ENCODE measurements at places on chromosomes 2 and 18.

DNA sequence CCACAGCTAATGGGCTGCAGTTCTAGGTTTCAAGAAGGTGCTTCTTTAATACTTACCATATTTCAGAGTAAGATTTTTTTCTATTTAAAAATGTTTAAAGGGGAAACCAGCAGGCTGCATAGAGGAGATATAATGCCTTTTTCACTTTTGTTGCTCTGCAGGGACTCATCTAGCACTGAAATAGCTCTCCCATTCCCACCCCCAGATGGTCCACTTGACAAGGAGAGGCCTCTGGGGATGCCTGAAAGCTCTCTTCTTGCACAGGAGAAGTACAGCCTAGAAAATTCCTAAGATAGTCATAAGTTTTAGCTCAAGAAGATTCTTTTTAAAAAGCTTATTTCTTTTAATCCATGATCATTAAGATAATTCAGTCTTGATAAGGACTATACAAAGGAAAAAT lies 126.4 kb downstream of the CDH2 start:
- DNase-seq, result no peak

DNA sequence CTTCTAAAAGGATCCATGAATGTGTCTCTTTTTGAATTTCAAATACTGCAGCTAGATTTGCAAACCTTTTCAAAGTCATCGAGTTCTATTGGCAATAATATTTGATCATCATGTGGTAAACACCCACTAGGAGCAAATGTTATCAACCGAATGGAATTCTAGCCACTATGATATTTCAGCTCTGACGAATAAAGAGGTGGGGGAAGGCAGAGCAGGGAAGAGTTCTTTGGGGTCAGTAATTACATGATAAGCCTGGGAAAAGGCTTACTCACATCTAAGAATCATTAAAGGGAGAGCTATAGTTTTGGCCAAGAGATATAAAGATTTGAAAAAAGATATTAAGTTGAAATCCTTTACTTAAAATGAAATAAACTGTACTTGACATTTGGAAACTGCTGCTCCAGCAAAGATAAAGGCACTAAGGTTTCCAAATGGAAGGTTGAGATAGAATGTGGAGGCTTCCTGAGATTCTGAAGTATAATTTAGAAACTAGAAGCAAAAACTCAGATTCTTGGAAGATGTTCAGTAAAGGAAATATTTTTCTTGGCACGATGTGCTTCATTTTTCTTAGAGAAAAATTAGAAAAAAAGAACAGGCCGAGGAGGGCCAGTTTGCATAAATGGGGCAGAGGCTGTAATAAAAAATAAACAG lies 104.7 kb upstream of the ARHGAP28 start:
- no peak for DNase-seq

DNA sequence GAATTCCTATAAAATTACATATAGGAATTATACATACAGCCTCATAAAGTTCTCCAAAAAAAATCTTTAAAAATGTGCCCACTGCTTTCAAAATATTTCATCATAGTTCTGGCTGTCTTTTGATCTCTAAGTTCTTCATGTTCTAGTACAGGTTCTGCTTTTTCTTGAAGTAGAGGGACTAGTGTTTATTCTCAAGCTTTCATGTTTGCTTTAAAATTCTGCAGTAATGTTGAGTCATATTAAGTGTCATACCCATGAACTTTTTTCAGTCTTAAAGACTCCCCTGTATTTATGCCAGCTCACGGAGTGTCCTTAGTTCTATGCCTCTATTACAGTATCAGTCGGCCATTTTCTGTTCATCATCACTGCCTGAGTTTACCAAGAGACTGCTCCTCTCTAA lies 54.8 kb upstream of the CCDC141 start:
- no peak for DNase-seq

- DNase-seq, result no peak
Measured at GRCh38 chr2:29080886-29081743, 6.8 kb upstream of the PCARE start.

- DNase-seq, result no peak
Measured at GRCh38 chr18:67862069-67862468, 345.5 kb upstream of the DSEL start.

GRCh38 chr2:234764372-234764771 lies 187.4 kb upstream of the SH3BP4 start:
- DNase-seq, result no peak

GRCh38 chr18:79627750-79628294 lies 51.8 kb upstream of the CTDP1 start:
- DNase-seq, result no peak

DNA sequence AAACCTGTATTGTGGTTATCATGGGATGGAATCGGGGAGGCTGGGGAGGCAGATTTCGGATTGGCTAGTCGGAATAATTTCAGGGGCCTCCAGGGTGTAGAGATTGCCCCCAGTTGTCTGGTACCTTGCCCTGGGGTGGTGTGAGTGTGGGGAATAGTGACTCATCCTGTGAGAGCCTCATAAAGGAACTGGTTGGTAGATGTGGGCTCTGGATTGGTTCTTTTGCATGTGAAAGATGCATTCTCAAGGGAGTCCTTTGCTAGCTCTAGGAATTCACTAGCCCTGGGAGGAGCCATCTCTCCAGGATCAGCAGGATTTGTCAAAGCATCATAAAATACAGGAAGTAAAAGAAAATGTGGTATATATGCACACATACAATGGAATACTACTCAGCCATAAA lies 331.6 kb downstream of the SETBP1 start:
- no peak for DNase-seq

- DNase-seq, result no peak
Measured at GRCh38 chr2:168816369-168816768, 13.9 kb downstream of the NOSTRIN start.

GRCh38 chr2:118250001-118250400 lies 161.7 kb downstream of the INSIG2 start:
- DNase-seq, result no peak

DNA sequence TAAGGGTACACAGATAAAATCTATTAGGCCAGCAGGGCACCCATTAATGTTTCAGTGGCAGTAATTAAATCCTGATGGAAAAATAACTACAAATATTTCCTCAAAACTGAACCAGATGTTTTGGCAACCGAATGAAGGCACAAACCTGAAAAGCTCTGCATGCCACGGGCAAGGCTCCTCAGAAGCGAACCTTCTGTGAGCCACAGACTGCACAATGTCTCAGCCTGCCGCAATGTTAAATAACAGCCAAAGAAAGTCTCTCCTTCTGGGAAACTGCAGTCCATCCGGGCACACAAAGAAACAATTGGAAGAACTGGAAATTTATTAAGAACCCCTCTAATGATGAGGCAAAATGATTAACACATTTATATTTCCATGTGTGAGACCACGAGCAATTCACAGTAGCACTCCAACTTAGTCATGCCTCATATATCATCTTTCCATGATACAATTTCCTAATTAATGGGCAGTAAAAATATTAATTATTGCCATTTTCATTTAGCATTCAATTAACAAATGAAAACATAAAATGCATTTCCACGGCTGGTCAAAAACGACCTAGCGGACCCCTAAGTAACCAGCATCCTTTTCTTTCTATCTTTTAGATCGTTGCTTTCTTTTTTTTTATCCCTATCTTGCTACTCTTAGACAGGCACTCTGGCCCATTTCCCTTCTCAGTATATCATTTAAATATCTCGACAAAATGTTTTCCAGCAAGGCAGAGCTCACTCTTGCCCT lies 237.5 kb downstream of the EPHA4 start:
- no peak for DNase-seq

- no peak for DNase-seq
Measured at GRCh38 chr2:238053191-238053776, 7.5 kb upstream of the SCLY start.

DNA sequence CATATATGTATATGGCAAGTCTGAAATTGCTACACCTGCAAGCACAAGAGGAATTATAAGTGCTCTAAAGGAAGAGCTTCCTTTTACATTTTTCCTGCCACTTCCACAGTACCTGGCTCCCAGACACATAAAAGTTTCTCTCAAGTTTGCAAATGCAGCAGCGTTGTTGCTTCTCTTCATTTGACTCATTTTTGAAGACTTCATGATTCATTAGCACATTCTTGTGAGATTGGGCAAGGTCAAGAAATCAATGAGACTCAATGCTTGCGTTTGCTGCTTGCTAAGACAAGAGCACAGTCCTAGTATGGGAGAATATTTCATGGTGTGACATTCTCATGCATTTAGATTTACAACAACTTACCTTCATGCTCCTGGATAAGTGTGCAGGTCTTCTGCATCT lies 42.6 kb upstream of the PDCL3 start:
- no peak for DNase-seq

- no peak for DNase-seq
Measured at GRCh38 chr2:119417908-119418307, 13.7 kb upstream of the TMEM37 start.

DNA sequence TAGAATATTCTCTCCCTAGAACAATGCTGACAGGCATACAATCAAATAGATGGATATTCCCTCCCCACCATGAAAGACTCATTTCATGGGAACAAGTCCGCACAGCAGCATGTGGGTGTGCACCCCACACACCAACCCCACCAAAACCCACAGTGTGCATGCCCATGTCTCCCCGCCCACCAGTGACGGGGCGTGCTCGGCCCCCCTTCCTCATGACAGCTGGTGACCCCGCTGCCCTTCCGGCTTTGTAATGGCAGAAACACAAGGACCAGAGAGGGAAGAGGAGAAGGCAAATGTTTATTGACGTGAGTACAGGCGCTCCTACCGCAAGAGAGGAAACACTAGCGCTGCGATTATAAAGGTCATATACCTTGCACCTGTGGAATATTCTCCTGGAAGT lies 30.8 kb upstream of the ODC1 start:
- no peak for DNase-seq

- no peak for DNase-seq
Measured at GRCh38 chr2:102506743-102507142, 33.7 kb downstream of the SLC9A4 start.

GRCh38 chr2:29012211-29012681 lies 31.1 kb downstream of the TOGARAM2 start:
- peak; percentile 22 for DNase-seq

GRCh38 chr18:12630136-12630535 lies 27.8 kb downstream of the SPIRE1 start:
- DNase-seq, result no peak

GRCh38 chr2:129812071-129812470 lies 167.4 kb upstream of the RAB6C start:
- no peak for DNase-seq

DNA sequence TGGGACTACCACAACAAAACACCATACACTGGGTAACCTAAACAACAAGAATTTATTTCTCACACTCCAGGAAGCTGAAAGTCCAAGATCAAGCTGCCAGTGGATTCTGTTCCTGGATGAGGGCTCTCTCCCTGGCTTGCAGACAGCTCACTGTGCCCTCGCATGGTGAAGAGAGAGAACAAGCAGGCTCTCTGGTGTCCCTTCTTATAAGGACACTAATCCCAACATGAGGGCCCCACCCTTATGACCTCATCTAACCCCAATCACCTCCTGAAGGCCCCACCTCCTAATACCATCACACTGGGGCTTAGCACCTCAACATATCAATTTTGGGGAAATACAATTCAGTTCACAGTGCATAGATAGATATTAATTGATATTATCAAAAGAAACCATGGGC lies 83.5 kb downstream of the BIN1 start:
- no peak for DNase-seq

DNA sequence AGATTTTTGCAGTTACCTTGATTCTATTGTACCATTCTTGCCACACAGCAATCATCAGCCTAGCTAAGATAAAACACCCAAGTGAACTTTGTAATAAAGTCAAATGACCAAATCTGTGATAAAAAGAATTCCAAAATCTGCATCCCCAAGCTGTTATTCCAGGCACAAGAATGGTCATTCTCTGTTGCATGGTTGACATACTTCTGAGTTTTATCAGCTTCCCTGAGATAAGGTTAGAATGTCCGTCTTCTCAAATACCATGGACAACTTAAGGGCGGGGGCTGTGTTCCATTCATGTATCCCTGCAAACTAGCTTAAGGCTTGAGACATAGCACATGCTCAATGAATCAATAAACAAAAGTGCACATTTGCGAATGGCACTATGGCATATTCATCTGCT lies 8.1 kb upstream of the BMP10 start:
- no peak for DNase-seq

DNA sequence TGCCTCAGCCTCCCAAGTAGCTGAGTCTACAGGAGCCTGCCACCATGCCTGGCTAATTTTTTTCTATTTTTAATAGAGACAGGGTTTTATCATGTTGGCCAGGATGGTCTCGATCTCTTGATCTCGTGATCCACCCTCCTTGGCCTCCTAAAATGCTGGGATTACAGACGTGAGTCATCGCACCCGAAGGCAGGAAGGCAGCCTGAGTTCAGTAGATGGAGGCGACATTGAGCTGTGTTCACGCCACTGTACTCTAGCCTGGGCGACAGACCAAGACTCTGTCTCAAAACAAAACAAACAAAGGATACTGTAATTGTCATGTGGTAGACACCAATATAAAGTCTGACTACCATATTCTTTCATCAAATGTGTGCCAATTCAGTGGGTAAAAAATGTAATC lies 500.9 kb upstream of the DSEL start:
- DNase-seq, result no peak

- no peak for DNase-seq
Measured at GRCh38 chr2:24432121-24432520, 58.9 kb upstream of the NCOA1 start.

DNA sequence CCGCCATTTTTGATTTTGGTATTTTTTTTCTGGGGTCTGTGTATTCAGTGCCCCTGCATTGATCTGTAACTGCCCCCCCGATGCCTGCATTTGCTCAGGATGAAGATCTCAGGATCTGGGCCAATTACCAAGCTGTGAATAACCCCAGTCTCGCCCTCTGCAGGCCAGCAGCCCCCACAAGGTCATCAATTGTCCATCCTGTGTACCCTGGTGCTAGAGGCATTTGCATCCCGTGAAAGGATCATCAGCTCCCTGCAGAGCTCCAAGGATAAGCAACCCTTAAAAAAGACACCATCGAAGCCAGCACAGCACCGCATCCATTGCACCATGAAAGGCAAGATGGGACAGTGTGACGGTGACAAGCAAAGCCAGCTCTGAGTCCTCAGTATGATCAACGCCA lies 154.1 kb upstream of the KLHL29 start:
- DNase-seq, result no peak

DNA sequence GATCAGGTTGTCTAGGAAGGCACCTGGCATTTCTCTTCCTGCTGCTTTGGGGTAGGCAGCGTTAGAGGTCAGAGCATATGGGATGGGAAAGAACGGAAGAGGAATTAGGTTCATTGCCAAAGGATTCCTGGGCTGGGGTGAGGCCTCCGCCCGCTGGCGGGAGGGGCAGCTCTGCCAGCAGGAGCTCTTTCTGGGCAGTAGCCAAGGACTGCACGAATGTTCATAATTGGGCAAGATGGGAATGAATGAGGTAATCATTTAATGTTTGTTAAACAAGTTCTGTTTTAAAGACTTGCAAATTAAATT lies 253.9 kb downstream of the AGAP1 start:
- DNase-seq, result no peak
